ENCODE measurements at places on chromosomes 2 and 18.

DNA sequence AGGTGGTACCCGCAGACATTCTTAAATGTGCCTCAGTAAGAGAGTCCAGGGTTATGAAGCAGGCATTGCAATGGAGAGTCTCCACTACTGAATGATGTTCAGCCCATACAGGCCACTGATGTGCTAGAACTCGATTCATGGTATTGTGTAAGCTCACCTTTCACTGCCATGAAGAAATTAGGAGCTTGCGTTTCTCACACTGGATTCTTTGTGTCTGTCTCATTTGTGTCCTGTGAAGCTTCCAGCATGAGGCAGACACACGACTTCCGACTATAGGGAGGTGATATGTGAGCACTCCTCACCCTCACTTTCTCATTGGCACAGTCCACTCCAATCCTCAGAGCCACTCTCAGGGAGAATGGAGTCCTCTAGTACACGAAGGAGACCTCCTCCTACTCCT is 677.4 kb upstream of the RAB6C start:
- no peak for DNase-seq

GRCh38 chr18:44130376-44130942 is 550.2 kb upstream of the SETBP1 start:
- DNase-seq = peak; percentile 72

- no peak for DNase-seq
Observed at GRCh38 chr18:60162388-60162787, 210.2 kb downstream of the MC4R start.

- no peak for DNase-seq
Observed at GRCh38 chr2:241812730-241813643, 4.0 kb downstream of the NEU4 start.

All from NCI-H446 treated with DMSO at 0.1 percent for 48 hours (cell line).